Fibroblast of skin of right biceps (primary cell): ENCODE measurements at places on chromosomes 7 and 10.
A peak's percentile ranks its signal among the peaks of the same experiment; 100 is the strongest.

DNA sequence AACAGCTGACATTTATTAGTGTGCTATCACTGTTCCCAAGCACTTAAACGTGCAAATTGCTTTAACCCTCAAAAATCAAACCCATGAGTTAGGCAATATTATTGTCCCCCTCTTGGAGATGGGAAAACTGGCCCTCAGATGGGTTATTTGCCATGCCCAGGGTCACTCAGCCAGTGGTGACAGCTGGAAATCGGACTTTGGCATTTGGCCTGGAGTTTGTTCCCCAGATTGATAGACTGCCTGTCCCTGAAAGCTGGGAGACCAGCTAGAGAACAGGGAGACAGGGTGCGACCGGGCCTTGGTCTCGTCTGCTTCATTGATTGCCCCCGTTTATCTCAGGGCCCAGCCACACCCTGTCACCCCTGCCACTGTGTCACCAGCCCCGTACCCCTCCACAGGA, 366.3 kb upstream of the GALNT17 start:
- DNase-seq, result no peak

GRCh38 chr10:10716972-10717371, 300.7 kb upstream of the CELF2 start:
- no peak for DNase-seq

DNA sequence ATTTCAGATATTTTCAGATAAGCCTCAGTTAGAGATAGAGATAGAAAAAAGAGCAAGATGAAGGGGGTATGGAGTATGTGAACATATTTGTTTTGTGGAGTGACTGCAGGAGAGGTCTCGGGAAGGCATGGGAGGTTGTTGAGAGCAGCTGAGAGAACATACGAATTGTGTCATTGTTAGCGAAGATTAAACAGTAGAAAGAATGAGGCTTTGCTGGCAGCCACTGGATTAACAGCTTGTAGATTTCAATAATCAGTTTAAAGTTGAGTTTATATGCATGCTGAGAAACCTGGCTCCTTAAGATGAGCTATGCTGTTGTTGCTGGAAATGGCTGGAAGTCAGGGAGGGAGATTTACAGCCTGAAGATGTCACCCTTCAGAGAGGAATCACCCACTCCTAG, 100.9 kb upstream of the SORCS3 start:
- no peak for DNase-seq

DNA sequence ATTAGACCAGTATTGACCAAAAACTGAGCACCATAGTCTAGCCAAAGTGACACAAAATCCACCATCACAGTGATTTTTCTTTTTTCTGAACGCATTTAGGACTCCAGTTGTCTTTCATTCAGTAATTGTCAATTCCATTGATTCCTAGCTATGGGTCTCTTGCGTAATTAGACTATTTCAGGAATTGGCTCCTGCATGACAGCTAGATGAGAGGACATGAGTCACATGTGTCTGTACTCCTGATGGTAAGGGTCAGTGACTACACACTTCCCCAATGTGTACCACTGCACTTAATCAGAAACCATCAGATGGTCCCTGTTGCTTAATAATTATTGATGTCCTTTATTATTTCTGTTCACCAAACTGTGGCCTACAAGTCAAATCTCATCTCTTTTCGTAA, 469.5 kb downstream of the POM121L12 start:
- DNase-seq, result no peak

DNA sequence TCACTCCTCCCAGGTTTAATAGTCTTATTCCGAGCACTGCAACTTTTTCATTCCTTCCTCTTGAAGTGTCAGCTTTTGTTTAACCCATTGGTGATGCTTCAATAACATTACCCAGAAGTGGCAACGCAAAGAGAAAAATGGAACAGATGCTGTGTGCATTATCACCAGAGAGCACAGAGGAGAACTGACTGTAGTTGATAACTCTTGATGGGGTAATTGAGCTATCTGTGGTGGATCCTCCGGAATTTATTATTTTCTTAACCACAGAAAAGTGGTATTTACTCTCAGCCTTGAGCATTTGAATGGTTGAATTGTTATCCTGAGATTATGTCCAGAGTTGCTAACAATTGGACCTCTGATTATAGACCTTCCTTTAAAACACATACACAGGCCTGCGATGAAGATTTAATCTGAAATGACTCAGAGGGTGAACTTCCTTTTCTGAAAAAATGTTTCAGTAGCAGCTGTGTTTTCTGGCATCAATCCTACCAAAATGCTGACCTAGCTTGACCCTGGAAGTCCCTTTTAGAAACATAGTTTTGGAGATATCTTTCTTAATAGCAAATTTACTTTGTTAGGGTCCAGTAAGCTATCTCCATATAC, 1584.4 kb upstream of the LRRTM3 start:
- peak; percentile 50 for DNase-seq

DNA sequence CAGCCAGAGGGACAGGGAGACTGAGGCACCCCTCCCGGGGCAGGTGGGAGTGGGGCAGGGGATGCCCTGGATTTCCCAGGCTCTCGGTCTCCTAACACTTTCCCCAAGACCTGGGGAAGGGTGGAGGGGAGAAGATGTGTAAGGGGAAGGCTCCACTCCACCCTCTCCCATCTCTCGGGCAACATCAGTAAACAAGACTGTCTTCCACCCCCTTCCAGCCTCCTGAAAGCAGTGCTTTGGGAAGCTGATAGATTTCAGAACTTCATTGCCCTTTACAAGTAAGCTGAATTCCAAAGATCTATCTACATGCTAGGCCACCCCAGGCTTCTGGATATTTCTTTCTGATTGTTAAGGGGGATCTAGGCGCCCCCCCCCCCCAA, 3.7 kb downstream of the FLNC start:
- DNase-seq, result no peak

- DNase-seq, result no peak
Measured at GRCh38 chr10:69044546-69044945, 43.4 kb upstream of the SRGN start.

DNA sequence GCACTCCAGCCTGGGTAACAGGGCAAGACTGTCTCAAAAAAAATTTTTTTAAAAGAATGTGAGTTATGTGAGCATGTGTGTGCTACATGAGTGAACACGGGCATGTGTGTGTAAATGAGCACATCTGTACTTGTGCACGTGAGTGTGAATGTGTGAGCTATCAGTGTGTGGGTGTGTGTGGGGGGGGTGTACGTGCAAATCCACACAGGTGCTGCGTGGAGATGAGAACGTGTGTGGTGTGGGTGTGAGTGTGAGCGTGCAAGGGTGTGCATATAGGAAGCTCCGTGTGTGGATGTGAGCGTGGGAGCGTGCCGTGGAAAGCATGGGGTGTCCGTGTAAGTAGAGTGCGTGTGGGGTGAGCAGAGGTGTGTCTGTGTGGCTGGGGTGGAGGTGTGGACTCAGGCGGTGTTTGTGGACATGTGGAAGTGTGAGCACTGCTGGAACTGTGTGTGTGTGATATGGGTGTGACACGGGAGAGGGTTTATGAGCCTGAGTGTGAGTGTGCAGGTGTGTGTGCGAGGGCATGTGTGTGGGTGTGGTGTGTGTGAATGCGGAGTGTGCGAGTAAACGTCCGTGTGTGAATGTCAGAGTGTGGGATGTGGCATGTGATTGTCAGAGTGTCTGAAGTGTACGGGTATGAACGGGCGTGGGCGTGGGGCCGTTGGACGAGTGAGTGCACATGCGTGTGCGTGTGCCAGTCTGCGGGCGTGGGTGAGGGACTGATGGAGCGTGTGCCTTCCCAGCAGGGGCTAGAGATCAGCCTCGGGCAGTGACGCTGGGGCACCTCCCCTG, 45.9 kb upstream of the TNRC18 start:
- DNase-seq, result no peak
